ENCODE measurements at places on chromosomes 16 and 17. TPM values are rescaled to one million over a fixed set of nuclear protein-coding genes. Genes with fewer than 3 reads are reported as not detected.

GRCh38 chr16:56067406-56067805 is 123.9 kb upstream of the GNAO1 start:
- no peak for DNase-seq

DNA sequence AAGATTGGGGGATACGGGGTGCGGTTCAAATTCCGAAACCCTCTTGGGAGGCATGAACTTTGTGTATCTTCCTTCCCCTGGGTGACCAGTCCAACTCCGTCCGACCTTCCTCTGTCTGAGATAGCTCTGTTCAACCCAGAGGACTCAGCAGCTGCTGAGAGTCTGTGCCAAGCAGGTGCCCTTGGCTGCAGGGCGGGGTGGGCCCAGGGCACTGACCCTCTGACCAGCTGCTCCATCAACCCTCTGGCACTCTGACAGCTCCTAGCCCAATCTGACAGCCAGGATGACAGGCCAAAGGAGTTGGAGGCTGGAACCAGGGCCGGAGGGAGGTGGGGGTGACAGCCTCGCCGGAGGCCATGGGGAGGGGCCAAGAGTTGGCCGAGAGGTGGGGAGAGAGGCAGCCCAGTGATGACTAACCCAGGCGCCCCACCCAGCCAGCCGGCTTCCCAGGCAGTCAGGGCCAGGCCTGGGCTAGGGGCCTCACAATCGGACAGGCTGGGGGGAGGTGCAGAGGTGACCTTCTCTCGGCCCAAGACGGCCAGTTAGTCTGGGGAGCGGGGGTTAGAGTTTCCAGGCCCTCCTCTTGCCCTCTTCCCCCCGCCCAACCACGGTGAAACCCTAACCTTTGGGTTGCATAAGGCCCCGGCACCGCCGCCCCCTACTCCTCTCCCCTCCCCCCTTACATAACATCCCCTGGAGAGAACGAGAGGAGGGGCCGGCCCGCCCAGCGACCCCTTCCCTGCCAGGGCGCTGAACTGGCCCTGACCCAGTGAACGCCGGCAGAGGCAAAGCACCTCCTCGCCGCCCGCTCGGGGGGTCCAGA is 5.0 kb upstream of the TLCD2 start:
- peak; percentile 79 for DNase-seq

DNA sequence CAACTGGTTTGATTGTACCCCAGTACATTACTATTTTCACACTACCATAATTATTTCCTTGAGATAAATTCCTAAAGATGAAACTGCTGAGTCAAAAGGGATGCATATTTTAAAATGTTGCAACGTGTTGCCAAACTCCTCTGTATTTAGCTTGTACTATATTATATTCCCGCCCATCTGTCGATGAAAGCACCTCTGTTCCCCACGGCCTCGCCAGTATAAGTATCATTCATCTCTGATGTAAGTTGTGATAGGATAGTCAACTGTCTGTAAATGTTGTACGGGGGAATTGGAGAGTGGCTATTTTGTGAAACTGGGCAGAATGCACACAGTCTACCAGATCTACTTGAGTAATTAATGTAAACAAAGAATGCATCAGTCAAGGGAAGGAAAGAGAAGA is 47.7 kb upstream of the TNRC6A start:
- DNase-seq: no peak

DNA sequence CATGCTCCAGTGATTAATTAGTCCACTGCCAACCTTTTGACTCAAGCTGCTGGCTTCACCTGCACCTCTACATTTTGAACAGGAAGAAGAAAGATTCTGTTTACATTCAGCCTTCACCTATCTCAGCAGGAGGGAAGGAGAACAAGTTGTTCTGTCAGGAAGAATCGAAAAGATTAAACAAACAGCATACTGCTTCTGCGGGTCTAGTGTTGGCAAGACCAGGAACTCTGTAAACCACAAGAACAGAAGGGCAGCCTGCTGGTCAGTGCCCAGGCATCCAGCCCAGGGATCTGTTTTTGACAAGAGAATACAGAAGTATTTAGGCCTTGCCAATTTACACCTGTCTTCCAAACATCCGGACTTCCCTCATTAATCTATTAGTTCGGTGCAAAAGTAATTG is 189.7 kb downstream of the CHD9NB start:
- DNase-seq: no peak

- no peak for DNase-seq
Measured at GRCh38 chr16:46627746-46628145, 6.6 kb upstream of the SHCBP1 start.

DNA sequence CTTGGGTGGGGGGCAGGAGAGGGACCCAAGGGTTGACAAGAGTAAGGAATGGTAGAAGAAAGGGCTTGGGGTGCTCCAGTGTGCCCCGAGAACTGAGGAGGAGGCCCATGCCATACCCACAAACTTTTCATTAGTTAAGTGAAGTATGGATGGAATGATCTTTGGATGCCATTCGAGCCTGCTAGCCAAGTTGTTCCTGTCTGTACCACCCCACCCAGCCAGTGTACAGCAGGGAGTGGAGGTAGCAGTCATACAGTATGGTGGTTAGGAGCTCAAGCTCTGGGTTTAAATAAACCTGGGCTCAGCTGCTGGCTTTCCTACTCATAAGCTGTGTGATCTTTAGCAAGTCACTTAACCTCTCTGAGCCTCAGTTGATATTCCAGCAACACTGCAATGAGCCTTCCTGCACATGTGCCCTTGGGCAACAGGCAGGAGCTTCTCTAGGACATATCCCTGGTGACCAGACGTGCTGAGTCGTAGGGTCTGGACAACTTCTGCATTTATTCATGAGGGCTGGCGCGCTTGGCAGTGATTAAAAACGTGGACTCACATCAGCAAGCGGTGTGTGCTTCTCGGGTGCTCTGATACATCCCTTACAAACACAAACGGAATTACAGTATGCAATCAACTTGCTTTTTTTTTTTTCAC is 22.9 kb downstream of the ITPRIPL2 start:
- DNase-seq: no peak

GRCh38 chr17:64638552-64639203 is 23.4 kb downstream of the SMURF2 start:
- DNase-seq: no peak

- DNase-seq: no peak
Measured at GRCh38 chr16:85940214-85940613, 41.3 kb downstream of the IRF8 start.

GRCh38 chr16:72766506-72766905 is 281.4 kb downstream of the ZFHX3 start:
- no peak for DNase-seq

The ENPP7 gene
- total RNA-seq: not detected

The ALOXE3 gene
- total RNA-seq: not detected

The KRTAP16-1 gene
- not detected for total RNA-seq

The MPV17L gene
- 0.08 TPM for total RNA-seq

The KCNH6 gene
- not detected for total RNA-seq
